ENCODE measurements at places on chromosomes 5 and 9.

- DNase-seq = no peak
These were observed 16.5 kb downstream of the TMEM268 start for GRCh38 chr9:114627553-114627952.

DNA sequence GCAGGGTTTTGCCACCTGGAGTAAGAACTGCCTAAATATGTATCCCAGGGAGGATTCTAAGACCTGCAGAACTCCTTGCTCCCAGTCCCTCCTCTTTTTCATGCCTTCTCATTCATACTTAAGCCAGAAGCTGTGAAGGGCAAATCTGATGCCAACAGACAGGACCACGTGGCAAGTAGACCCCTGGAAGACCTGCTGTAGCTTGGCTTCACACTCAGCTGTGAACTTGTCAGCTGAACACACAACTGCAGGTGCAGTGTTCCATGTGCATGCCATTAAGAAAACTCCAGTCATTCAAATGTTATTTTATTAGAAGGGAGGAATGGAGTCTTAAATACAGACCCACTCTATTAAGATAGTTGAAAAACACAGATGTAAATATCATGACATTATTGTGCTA lies 79.3 kb upstream of the AGXT2 start:
- no peak for DNase-seq

- no peak for DNase-seq
These were observed 105.7 kb upstream of the ADAMTSL1 start for GRCh38 chr9:18368206-18368605.

DNA sequence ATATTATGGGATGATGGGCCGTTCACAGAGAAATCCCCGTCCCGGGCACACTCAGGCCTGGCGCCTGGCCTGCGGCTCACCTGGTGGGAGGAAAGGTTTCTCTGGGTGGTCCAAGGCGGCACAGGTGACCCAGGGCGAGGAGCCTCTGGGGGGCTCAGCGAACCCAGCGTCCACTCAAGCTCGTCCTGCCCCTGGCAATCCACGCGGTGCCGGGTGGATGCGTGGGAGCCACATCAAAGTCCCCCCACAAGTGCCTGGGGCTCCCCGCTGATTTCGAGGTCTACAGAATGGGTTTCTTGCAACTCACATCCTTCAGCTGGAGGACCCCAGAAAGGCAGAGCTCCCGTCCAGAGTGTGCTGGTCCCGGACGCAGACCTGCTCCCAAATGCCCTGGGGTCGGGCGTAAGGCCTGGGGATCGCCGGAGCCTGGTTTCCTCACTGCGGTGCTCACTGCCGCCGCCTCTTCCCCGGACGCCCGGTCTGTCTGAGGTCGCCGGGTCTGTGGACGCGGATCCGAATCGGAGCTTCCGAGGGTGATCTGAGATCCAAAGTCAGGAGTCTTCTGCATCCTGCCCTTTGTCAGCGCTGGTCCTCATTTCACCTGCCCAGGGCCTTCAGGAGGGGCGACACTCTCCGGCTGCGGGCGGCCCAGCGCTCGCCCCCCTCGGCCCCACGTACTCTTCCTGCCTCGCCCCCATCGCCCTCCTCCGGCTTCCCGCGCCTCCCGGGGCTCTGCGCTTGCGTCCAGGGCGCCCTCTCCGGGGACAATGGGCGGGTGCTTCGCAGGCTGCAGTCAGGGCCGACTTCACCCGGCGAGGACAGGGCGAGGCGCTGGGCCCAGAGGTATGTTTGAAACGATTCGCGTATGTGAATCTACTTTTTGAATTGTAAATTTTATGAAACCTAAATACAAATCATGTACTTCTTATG lies 20.0 kb upstream of the RUFY1 start:
- peak; percentile 75 for DNase-seq

GRCh38 chr5:44900273-44900954 lies 91.7 kb downstream of the MRPS30 start:
- no peak for DNase-seq

- DNase-seq = no peak
These were observed 31.7 kb downstream of the BRINP1 start for GRCh38 chr9:119337573-119337972.

- DNase-seq = no peak
These were observed 9.5 kb downstream of the SLC35A4 start for GRCh38 chr5:140574165-140574564.

DNA sequence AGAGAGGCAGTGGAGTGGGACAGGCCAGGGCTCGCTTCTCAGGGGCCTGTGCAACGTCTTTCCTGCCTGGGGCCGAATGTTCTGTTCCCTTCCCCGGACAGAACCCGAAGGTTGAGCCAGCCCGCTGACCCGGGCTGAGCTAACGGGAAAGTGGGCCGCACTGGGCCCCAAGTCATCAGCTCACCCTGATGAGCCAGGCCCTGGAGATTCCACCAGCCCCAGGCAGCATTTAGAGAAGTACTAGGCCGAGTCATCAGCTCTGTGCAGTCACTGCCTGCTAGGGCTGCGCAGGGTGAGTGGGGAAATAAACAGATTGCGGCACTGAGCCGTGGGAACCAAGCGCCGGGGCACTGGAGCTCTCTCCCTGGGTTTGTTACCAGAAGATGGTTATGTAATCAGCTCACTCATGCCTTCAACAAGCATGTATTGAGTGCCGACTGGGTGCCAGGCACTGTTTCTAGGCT lies 29.1 kb upstream of the DUSP1 start:
- DNase-seq = no peak

- peak; percentile 36 for DNase-seq
These were observed 136.1 kb upstream of the CLINT1 start for GRCh38 chr5:157994906-157995519.

DNA sequence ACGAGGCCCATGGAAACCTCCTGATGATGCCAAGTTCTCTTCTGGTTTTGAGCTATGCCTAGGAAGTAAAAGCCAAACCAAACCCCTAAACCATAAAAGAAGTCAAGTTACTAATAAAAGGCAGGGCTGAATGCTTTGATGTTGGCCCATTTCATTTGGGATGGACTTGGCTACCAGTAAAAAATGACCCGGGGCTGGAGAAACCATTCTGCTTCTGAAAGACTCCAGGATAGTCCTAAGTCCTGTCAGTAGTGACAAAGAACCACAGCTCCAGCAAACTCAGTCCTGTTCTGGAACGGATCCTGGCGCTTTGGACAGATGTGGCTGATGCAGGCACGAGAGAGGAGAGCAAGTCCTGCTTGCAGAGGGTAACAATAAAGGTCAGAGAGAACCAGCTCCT lies 68.6 kb downstream of the SH3PXD2B start:
- DNase-seq = no peak

DNA sequence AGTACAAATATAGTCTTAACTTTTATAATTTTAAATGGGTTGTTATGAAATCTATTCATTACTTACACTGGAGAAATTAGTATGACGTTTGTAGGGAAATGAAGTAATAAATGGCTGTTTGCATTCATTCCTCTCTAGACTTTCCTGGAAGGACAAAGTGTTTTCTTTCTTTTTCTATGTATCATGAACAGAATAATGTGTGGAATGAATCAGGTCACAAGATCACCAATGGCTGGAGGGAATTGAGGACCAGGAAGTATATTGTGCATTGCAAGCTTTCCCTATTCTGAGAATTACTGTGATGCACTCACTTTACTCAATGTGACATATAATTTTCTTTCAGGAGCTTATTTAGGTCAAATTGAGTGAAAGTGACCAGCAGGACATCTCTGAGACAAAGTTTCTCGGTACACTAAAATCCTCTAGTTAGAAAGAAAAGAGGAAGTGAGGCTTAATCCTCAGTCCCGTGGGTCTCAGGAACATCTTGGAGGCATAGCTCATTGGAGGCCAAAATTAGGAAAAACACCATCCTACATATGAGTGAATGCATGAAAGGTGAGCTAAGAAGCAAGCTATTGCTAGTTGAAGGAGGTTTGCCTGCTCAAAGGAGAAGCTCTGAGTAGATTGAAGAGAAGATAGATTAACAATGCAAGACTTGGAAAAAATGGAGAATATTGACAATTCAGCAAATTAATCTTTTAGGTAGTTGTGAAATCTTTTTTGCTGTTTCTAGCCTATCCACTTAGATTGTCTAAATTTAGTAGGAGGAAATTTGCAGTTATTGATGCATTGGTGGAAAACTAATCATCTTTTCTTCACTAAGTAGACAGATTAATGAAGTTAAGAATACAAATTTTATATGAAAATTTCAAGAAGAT lies 28.0 kb downstream of the ERAP2 start:
- no peak for DNase-seq

GRCh38 chr9:83432104-83432627 lies 106.0 kb downstream of the FRMD3 start:
- no peak for DNase-seq

- no peak for DNase-seq
These were observed 138.1 kb upstream of the TLE4 start for GRCh38 chr9:79433703-79434102.

DNA sequence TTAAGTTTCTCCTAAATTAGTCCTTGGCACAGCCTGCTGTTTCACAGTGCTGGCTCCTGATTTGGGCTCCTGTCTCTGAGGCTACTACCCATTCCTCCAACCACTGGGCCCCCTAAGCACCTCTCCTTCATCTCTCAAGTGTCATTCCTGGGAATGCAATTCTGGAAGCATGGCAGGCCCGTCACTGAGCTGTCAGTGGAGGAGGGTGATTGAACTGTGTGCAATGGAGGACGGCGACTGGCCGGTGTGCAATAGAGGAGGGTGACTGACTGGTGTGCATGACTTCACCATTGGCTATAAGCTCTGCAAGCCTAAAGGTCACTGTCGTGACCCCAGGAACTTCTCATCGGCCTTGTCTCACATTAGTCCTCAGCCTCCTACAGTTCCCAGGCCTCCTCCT lies 12.4 kb upstream of the IL17B start:
- no peak for DNase-seq

DNA sequence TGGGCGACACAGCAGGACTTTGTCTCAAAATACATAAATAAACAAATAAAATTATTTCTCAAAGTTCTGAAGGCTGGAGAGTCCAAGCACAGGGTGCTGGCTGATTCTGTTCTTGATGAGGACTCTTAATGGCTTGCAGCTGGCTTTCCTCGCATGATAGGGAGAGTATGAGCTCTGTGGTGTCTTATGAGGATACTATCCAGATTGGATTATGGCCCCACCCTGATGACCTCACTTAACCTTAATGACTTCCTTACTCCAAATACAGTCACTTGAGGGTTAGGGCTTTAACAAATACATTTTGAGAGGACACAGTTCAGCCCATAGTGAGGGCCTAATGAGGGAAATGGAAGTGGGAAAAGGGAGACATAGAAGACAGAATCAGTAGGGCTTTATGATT lies 87.7 kb downstream of the FOCAD start:
- no peak for DNase-seq

DNA sequence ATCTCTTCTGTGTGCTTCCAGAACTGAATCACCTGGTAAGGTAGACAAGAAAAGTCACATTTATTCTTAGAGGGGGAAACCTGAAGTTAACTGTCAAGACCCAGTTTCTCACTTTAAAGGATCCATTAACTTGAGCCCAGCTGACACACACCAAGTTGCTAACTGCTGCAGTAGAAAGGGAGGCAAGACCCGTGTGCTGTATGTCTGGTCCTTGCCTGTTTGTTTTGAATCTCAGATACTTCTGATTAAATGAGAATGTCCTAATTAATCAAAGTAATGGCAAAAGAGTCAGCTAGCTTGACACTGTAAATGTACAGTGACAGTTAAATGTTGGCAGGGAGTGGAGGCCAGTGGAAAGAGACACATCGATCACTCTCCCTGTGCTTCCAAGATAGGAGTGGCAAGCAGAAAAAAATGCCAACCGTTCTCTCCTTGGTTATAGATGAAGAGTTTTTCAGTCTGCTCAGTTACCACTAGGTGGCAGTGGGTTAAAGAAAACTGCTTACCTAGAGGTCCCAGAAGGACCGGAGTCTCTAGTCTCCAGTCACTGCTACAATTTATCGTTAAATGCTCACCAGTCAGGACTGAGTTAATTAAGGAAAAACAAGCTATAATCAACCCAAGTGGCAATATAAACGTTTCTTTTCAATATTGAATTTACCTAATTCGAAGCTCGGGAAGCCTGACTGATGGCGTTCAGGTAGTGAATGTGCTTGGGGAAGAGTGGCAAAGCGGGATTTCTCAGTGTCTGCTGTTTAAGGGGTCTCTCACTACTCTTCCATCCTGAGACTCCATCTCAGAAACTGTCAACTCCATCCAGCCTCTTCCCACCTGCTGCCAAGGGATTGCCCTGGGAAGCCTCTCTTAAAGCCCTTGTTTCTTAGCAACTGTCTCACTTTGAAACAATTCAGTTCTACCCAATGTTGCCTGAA lies 18.4 kb downstream of the LSM11 start:
- peak; percentile 39 for DNase-seq

DNA sequence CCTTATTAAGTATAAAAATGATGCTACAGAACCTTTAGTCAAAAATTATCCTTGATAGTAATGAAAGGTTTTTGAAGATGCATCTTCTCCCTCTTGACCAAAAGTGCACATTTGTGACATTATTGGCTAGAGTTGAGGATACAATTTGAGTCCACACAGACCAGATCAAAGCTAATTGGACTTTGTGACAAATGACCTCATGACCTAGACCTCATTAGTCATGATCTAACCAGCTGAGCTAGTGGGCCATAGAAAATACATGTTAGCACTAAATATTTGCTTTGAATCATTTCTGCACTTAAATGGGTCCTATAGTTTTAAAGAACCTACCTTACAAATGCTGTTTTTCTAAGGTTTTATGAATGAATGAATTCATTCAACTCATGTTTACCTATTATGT lies 182.1 kb downstream of the RFX3 start:
- no peak for DNase-seq

DNA sequence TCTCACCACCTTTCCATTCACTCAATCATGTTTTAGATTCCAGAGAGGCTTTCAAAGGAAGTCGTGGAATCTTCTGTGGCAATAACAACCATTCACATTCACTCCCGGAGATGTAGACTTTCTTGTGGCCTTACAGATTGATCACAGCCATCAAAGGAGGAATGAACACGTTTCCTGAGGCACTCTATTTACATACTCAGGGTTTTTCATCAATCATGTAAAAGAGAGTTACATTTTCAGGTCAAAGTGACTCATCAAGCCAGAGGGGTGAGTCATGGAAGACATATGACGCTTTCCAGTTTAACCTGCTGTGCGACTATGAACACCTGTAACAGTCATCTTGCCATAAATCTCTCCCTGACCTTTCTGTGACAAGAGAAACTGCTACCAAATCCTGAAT lies 39.3 kb upstream of the RAD23B start:
- no peak for DNase-seq

GRCh38 chr5:158877706-158878105 lies 222.0 kb downstream of the EBF1 start:
- DNase-seq = no peak

GRCh38 chr5:140934964-140935606 lies 9.0 kb downstream of the PCDHAC1 start:
- DNase-seq = no peak

- no peak for DNase-seq
These were observed 148.4 kb upstream of the MAP3K1 start for GRCh38 chr5:56666901-56667300.

GRCh38 chr5:168219515-168220410 lies 71.7 kb upstream of the WWC1 start:
- peak; percentile 52 for DNase-seq

Data from immature natural killer cell (primary cell).